ENCODE measurements at places on chromosomes 1 and 21.
A peak's percentile ranks its signal among the peaks of the same experiment; 100 is the strongest.

- DNase-seq, result no peak
Observed at GRCh38 chr1:32208891-32209328, at the start of gene DCDC2B. TSS of gene DCDC2B (plus strand) at chr1:32209089. CDS start at chr1:32209094, 5 bp downstream.

- DNase-seq, result no peak
Observed at GRCh38 chr1:53378061-53378460, 50.2 kb upstream of the LRP8 start.

DNA sequence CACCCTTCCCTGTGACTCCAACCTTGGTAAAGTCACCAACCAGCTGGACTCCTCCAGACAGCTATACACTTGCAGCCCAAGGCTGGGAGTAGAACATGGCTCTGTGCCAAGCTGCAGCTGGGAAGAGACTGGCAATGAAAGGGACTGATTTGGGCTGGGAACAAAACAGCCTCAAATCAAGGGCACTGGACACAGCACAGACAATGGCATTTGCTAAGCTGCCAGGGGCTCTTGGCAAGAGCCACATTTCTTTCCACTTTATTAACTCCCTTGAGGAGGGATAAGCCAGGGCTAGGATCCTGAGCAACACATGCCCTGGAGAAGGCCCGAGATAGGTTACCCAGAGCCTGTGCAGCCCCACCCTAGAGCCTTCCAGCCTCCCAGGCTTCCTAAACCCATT is 12.0 kb downstream of the SYT11 start:
- DNase-seq, result no peak

DNA sequence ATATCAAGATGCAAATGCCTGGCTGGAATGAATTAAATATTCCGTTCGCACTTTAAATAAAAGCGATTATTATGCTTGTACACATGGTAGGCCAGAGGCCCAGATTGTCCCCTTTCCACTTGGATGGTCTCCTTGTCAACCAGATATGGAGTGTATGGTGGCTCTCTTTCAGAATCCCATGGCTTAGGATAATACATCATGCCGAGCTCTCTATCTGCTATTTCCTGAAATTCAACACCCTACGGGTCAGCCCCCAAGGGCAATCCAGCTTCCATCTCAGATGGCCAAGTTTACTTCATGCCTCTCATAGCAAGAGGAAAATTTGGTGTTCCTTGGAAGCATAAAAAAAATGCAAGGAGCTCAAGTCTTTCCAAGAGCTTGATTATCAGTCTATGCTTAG is 25.4 kb upstream of the FMO1 start:
- no peak for DNase-seq

- no peak for DNase-seq
Observed at GRCh38 chr1:215819114-215819513, 252.0 kb downstream of the KCTD3 start.

DNA sequence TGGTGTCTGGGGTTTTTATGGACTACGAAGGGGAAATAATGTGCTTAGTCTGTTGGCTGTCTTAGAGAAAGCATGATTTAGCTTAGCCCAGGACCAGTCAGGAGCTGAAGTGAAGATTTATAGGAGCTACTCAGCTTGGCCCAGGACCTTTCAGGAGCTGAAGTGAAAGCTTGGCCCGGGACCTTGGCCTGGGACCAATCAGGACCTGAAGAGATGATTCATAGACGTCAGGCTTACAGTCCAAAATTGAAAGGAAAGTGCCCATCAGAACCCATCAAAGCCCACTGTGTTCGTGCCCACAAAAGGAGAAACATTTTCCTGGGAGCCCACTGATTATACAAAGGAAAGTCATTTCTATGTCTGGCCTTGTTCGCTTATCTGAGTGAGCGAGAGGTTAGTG is 35.6 kb downstream of the MSTO1 start:
- DNase-seq, result no peak

GRCh38 chr1:205491794-205492193 is 12.7 kb upstream of the CDK18 start:
- DNase-seq, result no peak

DNA sequence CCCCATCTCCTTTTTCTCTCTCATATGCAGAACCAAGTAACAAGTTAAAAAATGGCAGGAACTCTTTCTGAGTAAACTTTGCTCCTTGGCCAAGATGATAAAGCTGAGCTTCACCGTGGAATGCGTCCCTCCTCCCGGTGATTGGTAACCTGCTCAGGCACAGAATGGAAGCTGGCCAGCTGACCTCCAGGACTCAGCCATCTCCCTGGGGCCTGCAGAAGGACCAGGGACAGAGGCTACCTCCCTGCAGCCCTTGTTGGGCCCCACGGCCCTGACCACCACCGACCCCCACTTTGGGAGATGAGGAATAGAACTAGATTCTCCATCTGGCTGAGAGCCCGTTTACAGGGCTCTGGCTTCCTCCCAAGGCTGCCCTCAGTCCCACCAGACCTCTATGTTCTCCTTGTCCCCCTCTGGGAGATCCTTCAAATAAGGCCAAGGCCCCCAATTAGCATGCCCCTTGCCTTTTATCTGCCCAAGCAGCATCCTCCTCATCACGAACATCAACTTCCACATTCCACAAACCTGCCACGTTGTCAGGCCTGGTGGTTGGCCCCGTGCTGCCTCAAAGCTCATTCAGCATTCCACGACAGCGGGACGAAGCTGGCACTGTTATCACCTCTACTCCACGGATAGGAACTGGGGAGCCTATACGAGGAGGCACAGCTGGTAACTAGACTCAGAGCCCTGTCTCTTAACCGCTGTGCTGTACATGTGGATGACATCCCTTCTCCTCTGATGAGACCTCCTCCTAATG is 74.2 kb downstream of the CD34 start:
- no peak for DNase-seq

GRCh38 chr1:245288796-245289195 is 134.0 kb downstream of the KIF26B start:
- DNase-seq, result no peak

DNA sequence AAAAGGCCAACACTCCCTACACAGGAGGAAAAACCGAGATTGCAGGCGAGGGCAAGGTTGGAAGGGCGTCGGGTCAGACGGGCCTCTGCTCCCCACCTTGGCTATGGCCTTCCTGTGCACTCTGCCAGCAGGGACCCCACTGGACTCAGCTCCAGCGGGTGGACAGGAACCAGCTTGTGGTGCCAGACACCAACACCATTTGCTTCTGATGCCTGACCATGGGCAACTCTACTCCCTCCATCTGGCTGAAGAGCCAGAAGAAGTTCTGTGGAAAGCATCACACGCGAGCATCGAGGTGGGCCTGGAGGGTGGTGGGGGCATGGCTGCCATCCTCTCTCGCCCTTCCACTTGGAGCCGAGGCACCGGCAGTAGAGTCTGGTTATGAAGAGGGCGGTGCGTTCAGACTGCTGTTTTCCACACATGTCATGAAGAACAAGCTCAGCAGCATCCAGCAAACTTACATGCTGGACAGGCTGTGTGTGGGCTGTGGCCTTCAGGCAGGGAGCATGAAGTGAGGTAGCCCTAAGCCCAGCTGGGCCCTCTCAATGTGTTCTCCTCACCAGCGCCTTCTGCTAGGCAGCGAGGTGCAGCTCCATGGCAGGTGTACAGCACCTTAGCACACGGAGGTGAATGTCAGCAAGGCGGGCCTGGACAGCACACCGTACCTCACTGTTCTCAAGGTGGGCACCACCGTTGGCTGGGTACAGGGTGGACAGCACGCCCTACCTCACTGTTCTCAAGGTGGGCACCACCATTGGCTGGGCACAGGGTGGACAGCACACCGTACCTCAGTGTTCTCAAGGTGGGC is 15.6 kb upstream of the ZNF669 start:
- no peak for DNase-seq

DNA sequence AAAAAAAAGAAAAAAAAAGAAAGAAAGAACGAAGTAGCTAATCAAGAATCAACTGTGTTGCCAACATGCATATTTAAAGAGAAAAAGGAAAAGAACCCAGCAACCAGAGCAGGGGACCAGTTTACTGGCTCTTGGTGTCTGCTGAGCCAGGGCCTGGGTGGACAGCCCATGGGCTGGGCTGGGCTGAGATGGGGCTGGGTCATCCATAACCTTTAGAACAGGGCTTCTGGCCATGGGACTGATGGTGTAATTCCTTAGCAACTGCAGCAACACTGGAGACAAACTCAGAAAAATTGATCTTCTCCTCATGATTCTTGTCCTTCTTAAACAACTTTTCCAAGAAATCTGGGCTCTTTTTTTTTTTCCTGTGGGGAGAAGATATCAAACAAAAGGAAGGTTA is 10.5 kb downstream of the S100A7A start:
- DNase-seq, result no peak

DNA sequence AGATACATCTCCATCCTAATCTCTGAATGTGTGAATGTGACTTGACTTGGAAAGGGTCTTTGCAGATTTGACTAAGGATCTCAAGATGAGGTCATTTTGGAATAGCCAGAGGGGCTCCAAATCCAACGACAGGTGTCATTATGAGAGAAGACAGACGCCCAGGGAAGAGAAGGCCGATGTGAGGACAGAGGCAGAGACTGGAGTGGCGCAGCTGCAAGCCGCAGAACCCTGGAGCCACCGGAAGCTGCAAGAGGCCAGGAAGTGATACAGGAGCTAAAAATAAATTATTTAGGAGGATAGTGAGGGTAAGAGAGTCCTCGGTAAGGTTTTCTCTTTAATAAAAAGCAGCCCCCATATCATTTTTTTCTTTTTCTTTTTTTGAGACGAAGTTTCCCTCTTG is 9.7 kb upstream of the AADACL4 start:
- DNase-seq, result no peak

GRCh38 chr21:28235169-28235895 is 757.3 kb downstream of the LTN1 start:
- DNase-seq, result no peak

DNA sequence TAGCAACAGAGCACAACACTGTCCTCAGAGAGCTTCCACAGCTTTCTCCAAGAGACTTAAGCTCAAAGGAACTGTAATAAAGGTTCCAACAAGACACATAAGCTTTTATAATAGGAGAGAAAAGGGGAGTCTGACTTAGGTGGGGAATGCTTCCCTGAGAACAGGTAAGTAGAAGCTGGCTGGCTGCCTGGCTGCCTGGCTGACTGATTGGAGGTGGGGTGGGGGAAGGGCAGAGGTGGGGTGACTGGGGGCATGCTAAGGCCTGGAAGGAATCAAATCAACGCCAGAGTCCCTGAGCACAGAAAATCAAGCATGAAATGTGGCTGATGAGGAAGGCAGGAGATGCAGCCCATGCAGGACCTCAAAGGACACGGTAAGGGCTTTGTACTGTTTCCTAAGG is 45.8 kb downstream of the DMAP1 start:
- DNase-seq, result no peak

DNA sequence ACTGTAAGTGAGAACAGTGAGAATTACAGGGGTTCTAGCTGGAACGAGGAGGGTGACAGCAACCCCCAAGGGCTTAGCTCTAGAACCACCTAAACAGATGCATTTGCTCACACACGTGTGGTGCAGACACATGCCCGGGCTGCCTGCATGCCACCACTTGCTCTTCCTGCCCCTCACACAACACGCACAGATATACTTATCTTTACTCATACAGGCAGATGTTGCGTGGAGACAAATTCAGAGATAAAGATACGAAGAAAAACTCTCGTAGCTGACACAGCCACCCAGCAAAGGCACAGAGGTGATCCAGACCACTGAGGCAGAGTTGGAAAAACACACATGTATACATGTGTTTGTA is 13.5 kb downstream of the VANGL1 start:
- no peak for DNase-seq

GRCh38 chr21:30839304-30839703 is 9.7 kb upstream of the KRTAP7-1 start:
- no peak for DNase-seq

GRCh38 chr1:109893532-109894171 is 17.0 kb upstream of the CSF1 start:
- no peak for DNase-seq

DNA sequence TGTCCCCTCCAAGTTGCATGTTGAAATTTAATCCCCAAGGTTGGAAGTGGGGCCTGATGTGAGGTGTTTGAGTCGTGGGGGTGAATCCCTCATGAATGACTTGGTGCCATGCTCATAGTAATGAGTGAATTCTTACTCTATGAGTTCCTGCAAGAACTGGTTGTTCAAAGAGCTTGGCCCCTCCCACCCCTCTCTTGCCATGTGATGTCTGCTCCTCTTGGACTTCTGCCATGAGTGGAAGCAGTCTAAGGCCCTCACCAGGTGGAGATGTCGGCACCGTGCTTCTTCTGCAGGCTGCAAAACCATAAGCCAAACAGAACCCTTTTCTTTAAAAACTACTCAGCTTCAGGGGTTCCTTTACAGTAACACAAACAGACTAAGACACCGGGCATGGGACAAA is 14.3 kb downstream of the G0S2 start:
- DNase-seq, result no peak

- no peak for DNase-seq
Observed at GRCh38 chr1:192905049-192905448, 96.2 kb downstream of the RGS2 start.

GRCh38 chr1:90579212-90579802 is 137.8 kb downstream of the BARHL2 start:
- DNase-seq, result peak; percentile 4

DNA sequence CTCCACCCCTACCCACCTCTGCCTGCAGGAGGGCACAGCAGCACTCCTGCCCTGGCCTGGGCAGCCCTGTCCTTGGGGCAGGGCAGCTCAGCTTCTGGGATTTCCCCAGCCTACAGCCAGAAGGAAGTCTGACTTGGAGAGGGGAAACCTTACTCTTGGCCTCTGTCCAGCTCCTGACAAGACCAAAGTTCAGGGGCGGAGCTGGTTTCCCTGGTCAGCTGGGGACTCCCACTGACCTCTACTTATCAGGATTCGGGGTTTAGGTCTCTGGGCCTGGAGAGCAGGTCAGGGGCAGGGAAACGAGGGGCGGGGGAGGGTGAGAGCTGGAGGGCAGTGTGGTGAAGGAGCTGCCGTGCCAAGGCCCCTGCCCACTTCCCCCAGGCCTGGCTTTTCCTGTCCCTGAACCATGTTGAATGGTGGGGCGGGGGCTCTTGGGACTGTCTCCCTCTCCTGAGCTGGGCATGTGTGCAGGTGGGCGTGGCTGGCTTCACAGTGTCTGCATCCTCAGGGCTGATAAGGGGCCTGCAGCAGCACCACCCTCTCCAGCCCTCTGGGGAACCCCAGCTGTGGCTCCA is 16.8 kb upstream of the ETV3 start:
- DNase-seq, result no peak

GRCh38 chr21:9837946-9838737 is 683.2 kb upstream of the TPTE start:
- no peak for DNase-seq

DNA sequence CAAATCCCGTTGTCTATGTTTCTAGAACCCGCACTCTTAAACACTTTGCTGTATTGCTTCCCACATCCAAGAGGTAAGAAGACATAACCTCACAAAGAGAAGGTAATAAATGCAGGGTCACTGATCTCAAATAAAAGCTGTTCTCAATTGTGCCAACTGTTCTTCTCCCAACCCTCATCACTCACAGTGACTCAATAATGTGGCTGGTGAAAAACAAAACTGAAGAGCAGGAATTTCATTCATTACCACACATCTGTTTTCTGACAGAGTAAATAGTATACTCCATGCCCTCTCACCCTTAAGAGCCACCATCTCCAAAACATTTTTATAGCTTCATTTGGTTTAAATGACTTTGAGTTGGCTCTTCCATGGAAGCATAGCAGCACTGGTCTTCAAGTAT is 6.2 kb upstream of the ERICH3 start:
- DNase-seq, result no peak

- DNase-seq, result peak; percentile 78
Observed at GRCh38 chr1:26788836-26789611, 1.3 kb downstream of the PIGV start.

Measured in T-helper 2 cell (primary cell).